ENCODE measurements at places on chromosomes 1 and 21. TPM values are rescaled to one million over a fixed set of nuclear protein-coding genes. Genes with fewer than 3 reads are reported as not detected.

Gene B3GALT5
- 0.17 TPM for total RNA-seq

Gene STRIP1
- total RNA-seq: 44.0 TPM

Gene GPR61
- total RNA-seq: 0.34 TPM

Gene DISP3
- not detected for total RNA-seq

Gene RGS4
- total RNA-seq: 2.7 TPM

Gene TMEM51
- total RNA-seq: 2.8 TPM

Gene HMCN1
- total RNA-seq: 52.2 TPM

Gene KCNA3
- total RNA-seq: 0.16 TPM

Gene RGS16
- 1.1 TPM for total RNA-seq

Gene AK5
- 63.6 TPM for total RNA-seq

Gene HSD3B2
- not detected for total RNA-seq

Gene IPO13
- total RNA-seq: 13.7 TPM

Gene FAM151A
- not detected for total RNA-seq

Gene GUCA2A
- not detected for total RNA-seq

Gene BMP8B
- total RNA-seq: under 0.01 TPM

Gene KRTAP22-1
- not detected for total RNA-seq

Gene F5
- total RNA-seq: not detected

Gene VHLL
- total RNA-seq: not detected

Gene OR2T2
- not detected for total RNA-seq

Gene AADACL3
- total RNA-seq: not detected

Gene PKLR
- 0.16 TPM for total RNA-seq

Gene SPRR2G
- total RNA-seq: not detected

Gene KRTAP13-2
- total RNA-seq: not detected

Gene ZNF695
- 1.1 TPM for total RNA-seq
